MCF 10A (cell line): ENCODE measurements at places on chromosomes 2 and 18. TPM values are rescaled to one million over a fixed set of nuclear protein-coding genes. Genes with fewer than 3 reads are reported as not detected.

Gene MYO5B
- total RNA-seq: 25.9 and 26.7 TPM in 2 replicates

Gene TMEM247
- total RNA-seq: not detected in 2 replicates

- no peaks in the 10 kb centered on the region for H3K36me3 ChIP-seq
- no peak overlapping the region for H3K27ac ChIP-seq
- DNase-seq: no peak
- no peaks in the 10 kb centered on the region for H3K4me1 ChIP-seq
Measured at GRCh38 chr18:8972116-8972515, 130.4 kb upstream of the NDUFV2 start.

- no peaks in the 10 kb centered on the region for H3K36me3 ChIP-seq
- H3K27ac ChIP-seq: no peak overlapping the region
- H3K4me3 ChIP-seq: no peak overlapping the region
- DNase-seq: no peak
Measured at GRCh38 chr2:144183727-144184126, 336.2 kb downstream of the ZEB2 start.
